ENCODE measurements at places on chromosomes 3 and 15.

DNA sequence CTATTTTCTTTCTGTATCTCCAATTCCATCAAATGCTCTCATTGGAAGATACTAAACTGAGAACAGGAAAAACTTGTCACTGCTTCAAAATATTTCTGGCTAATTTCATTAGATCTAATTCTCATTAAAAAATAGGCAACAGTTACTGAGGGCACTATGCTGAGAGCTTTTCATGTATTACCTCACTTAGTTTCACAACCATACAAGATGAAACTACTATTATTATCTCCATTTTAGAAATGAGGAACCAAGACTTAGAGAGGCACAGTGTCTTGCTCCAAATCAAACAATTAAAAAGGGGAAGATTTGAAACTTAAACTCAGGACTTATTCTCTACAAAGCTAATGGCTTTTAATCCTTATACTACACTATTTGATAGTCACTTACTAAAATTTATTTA is 7.2 kb upstream of the OTOL1 start:
- no peak overlapping the region for H3K4me3 ChIP-seq
- no peak overlapping the region for H3K27ac ChIP-seq
- DNase-seq = no peak

- H3K36me3 ChIP-seq = no peaks in the 10 kb centered on the region
- no peak for DNase-seq
- no peaks in the 10 kb centered on the region for H3K4me1 ChIP-seq
- peaks cover 11% of the 10 kb centered on the region for H3K27me3 ChIP-seq
- peak overlapping the region; percentile 31 for H3K4me3 ChIP-seq
Measured at GRCh38 chr15:45134682-45135604, 5.1 kb downstream of the DUOX1 start.

- H3K4me3 ChIP-seq = no peak overlapping the region
- no peak for DNase-seq
- no peaks in the 10 kb centered on the region for H3K4me1 ChIP-seq
- H3K27me3 ChIP-seq = no peaks in the 10 kb centered on the region
- no peaks in the 10 kb centered on the region for H3K36me3 ChIP-seq
Measured at GRCh38 chr15:32709295-32710033, 8.3 kb upstream of the GREM1 start.

GRCh38 chr3:11619946-11620652 is 23.6 kb downstream of the VGLL4 start:
- no peaks in the 10 kb centered on the region for H3K27me3 ChIP-seq
- no peak overlapping the region for H3K27ac ChIP-seq
- H3K4me1 ChIP-seq = peaks cover 43% of the 10 kb centered on the region

DNA sequence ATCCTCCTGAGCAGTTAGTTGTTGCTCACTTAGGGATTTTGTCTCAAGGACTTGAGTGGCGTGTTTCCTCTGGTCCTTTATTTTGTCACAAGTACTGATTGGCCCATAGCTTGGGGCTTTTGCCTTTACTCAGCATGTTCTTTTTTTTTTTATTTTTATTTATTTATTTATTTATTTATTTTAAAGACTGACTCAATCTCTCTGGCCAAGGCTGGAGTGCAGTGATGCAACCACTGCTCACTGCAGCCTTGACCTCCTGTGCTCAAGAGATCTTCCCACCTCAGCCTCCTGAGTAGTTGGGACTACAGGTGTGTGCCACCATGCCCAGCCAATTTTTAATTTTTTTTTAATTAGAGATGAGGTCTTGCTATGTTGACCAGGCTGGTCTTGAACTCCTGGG is 223.9 kb upstream of the TPM1 start:
- no peaks in the 10 kb centered on the region for H3K4me1 ChIP-seq
- H3K27ac ChIP-seq = no peak overlapping the region
- peaks cover 14% of the 10 kb centered on the region for H3K36me3 ChIP-seq
- no peaks in the 10 kb centered on the region for H3K27me3 ChIP-seq
- H3K4me3 ChIP-seq = no peak overlapping the region

DNA sequence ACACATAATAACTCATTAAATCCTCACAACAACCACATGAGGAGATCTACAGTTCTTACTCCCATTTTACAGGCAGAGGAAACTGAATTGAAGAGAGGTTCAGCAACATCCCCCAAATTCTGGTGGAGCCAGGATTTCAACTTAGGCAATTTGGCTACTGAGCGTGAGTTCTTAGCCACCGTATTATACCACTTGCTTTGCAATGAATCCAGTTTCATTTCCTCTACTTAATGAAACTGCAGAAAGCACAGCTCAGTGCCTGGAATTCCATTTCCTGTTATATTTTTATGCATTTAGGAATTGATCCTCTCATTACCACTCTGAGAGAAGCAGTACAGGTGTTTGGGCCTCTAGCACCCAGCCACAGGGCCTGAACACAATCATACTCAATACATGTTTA is 4.3 kb downstream of the ZNF860 start:
- H3K36me3 ChIP-seq = no peaks in the 10 kb centered on the region
- H3K27me3 ChIP-seq = no peaks in the 10 kb centered on the region
- H3K27ac ChIP-seq = no peak overlapping the region
- no peak overlapping the region for H3K4me3 ChIP-seq
- H3K4me1 ChIP-seq = peaks cover 3% of the 10 kb centered on the region
- DNase-seq = no peak

DNA sequence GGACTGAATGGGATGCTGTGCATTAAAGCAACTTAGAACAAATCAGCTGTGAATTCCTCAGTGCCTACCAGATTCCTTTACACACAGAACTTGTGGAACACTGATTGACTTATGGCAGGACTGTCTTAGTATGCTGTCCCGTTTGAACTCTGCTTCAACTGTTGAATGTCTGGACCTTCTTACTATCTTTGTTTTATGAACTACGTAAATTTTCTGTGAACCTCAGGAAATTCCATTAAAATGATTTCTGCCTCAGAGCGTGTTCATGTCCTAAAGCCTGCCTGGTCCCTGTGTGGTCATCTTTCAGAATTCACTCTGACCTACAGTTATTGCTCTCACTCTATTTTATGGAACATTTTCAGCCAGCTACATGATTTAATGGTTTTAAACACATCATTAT is 29.4 kb upstream of the FBN1 start:
- H3K36me3 ChIP-seq = no peaks in the 10 kb centered on the region
- DNase-seq = no peak
- no peaks in the 10 kb centered on the region for H3K27me3 ChIP-seq
- H3K4me1 ChIP-seq = peaks cover 2% of the 10 kb centered on the region
- H3K27ac ChIP-seq = no peak overlapping the region
- H3K4me3 ChIP-seq = no peak overlapping the region

DNA sequence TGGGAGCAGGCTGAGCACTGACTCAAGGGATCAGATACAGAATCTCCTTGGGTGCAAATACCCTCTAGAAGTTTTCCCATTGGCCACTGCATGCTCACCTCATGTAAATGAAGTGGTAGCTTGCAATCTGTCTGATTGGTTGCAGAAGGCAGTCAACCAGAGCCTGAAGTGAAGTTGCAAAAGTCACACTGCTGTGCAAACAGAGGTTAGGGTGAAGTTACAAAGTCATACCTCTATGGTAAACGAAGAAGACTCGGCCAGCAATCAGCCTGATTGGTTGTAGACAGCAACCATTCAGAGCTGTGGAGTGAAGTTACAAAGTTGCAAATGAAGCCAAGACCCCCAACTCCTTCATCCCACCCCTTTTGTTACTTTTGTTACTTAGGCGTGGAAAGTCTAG is 27.1 kb downstream of the STARD9 start:
- H3K27ac ChIP-seq = no peak overlapping the region
- no peaks in the 10 kb centered on the region for H3K27me3 ChIP-seq
- no peak for DNase-seq
- H3K4me1 ChIP-seq = peaks cover 11% of the 10 kb centered on the region
- H3K4me3 ChIP-seq = no peak overlapping the region
- no peaks in the 10 kb centered on the region for H3K36me3 ChIP-seq

All from ascending aorta (tissue), 2 donors.